Activated CD4-positive, alpha-beta T cell treated with anti-CD3 and anti-CD28 coated beads for 48 hours (primary cell): ENCODE measurements at places on chromosomes 1 and 21.
A peak's percentile ranks its signal among the peaks of the same experiment; 100 is the strongest.

- no peak for DNase-seq
Measured at GRCh38 chr1:114208714-114209113, 55.0 kb upstream of the SYT6 start.

DNA sequence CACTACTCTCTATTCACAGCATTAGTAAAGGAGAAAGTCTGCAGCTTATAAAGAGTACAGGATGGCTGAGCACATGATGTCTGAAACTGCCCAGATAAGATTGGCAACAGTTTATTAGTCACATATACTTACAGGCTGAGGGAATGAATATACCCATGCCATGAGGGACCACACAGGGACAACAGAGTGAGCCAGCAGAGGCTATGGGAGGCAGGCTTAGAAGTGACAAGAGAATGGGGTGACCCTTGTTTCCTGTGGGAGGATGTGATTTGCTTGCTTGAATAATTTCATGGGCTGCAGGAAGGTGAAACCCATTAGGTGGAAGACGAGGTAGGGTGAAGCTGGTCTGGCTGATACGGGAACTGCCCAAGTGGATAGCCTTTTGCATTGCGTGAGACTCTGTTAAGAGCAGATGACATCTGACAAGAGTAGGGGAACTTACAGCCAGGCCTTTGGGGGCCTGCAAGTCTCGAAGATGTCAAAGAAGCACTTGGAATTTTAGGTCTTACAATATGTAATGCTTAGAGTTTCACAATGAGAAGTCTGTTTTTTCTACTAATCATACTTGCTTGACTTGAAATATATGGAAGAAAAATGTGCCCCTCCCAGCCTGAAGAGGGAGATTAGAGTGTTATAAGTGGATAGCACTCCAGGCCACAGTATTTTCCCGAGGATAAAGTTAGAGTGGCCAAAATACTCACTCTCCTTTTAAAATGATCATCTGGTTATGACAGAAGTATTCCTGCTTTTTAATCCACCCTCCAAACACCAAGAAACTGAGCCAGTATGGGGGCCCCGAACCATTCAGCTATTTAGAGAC, 34.6 kb upstream of the TNFSF4 start:
- no peak for DNase-seq

DNA sequence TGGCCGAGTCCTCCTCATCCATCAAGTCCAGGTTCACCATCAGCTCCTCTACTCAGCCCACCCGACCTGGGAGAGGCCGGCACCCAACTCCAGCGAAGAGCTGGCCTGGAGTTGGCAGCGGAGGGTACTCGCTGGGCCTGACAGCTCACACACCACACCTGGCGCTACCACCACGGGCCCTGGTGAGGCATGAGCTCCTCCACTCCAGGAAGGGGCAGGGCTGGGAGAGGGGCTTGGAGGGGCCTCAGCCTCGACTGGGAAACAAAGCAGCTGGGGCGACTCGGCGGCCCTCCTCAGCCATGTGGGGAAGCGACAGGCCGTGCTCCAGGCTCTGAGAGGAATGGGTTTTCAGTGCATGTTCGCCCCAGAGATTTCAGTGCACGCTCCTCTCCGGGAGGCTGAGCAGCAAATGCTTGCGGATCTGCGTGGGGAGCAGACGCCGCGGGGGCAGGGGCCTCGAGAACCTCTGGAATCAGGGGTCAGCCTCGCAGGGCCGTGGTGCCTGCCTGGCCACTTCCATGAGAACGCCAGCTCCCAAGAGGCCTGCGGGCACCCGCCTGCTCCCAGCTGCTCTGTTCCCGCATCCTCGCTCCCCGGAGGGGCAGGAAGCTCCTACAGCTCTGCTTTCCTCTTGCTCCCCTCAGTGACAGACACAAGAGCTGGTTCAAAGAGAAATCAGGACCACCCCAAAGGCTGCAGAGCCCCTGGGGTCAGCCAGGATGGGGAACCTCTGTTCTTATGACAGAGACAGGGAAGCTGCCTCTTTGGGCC, 18.9 kb upstream of the GPR153 start:
- no peak for DNase-seq

- DNase-seq: no peak
Measured at GRCh38 chr1:114033216-114033706, 54.0 kb downstream of the OLFML3 start.

DNA sequence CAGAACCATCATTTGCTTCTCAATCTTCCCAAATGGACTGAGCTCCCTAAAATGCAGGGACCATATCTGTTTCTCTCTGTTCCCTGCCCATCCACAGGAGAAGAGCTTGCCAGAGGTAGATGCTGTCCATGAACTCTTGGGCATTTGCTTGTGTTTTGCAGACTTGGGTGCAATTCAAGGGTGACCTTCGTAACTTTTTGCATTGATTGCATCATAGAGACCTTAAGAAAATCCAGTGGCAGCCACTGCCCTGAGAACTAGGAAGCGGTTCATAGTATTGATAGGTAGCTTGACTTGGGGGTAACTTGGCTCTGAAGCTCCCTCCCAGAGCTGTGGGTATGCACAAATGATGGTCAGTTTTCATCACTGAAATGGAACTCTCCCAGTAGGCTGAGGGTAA, 34.3 kb upstream of the EDEM3 start:
- DNase-seq: no peak

GRCh38 chr1:18927654-18928272, 25.4 kb upstream of the ALDH4A1 start:
- DNase-seq: peak; percentile 53
